Thoracic aorta (tissue), 2 donors: ENCODE measurements at places on chromosomes 16 and 17.

DNA sequence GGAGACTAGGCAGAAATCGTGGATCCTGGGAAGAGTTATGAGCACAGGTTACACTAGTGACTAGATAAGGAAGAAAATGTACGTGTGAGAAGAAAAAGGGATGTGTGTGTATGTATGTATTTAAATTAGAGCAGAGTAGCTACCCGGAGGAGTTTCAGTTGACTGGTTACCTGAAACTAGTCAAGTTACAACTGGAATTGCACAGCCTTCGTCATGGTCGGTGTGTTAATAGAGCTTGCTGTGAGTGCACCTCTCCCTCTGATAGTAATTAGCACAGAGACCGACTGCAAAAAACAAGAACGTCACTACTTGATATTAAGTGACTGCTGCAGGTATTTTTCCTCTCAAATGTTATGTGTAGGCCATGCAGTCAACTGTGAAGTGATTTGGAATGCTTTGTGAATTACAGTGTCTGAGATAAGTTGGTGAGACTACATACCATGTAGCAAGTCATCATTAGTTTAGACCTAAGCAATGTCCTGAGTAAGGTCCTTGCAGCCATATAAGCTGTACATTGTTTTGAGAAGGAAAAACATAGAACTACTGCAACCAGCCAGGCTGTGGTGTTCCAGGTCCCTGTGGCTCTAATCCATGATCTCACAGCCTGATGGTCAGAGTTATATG lies 95.7 kb downstream of the WNT3 start:
- no peak for DNase-seq

- no peak for DNase-seq
Measured at GRCh38 chr16:26129997-26130396, 438.2 kb downstream of the HS3ST4 start.

- DNase-seq = no peak
Measured at GRCh38 chr17:1959871-1960544, 65.1 kb downstream of the RTN4RL1 start.

GRCh38 chr16:2967211-2967631 lies 1.9 kb upstream of the PAQR4 start:
- no peak for DNase-seq

GRCh38 chr17:81833921-81834830 lies 674 bp downstream of the PPP1R27 start:
- DNase-seq = no peak

DNA sequence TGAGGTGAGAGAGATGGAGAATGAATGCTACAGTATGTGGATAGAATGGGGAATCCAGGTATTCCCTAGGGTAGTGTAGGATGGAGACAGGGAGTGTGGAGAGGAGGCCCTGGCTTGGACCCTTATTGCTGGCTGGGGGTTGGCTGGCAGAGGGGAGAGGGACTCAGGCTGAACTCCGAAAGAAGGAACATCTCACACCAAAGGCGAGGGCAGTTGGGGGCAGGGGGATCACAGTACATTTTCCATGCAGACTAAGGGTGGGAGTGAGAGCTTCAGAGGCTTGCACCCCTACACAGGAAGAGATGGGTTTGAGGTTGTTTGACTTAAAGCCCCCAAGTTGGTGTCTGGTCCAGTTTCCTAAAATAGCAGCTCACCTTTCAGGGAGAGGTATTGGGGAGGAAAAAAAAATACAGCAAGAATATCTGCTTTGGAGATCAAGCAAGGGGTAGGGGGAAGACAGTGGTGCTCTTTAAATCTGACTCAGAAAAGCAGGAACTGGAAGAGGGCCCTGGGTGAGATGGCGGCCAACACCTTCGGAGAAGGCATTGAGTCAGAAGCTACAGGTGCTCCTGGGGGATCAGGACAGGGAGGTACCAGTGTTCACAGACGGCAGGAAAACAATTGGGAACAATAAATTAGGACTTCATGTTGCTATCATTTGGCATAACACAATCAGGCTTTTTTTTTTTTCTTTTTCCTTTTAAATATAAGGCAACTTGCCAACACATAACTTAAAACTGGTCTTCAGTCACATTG lies 12.4 kb downstream of the TRAF4 start:
- DNase-seq = no peak

GRCh38 chr17:19877364-19877945 lies 9.7 kb upstream of the ULK2 start:
- no peak for DNase-seq

DNA sequence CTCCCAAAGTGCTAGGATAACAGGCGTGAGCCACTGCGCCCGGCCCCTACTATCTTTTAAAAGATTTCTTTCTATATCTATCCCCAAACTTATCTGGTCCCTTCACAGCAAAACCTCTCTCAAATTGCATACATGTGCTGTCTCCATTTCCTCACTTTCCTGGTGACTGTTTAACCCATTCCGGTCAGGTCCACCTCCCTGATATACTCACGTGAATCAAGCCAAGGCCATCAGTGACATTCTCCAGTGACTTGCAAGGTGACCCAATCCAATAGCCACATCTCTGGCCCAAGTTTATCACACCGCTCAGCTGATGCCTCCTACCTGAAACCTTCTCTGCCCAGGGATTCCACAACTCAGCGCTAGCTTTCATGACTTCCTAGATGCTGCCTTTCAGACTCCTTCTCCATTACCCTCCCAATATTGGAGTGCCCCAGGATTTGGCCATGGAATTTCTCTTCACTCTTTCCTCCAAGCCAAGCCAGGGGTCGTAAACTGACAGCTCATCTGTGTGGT lies 1.4 kb upstream of the CTCF start:
- DNase-seq = no peak

GRCh38 chr17:2237521-2237921 lies 66.1 kb downstream of the SMG6 start:
- no peak for DNase-seq

DNA sequence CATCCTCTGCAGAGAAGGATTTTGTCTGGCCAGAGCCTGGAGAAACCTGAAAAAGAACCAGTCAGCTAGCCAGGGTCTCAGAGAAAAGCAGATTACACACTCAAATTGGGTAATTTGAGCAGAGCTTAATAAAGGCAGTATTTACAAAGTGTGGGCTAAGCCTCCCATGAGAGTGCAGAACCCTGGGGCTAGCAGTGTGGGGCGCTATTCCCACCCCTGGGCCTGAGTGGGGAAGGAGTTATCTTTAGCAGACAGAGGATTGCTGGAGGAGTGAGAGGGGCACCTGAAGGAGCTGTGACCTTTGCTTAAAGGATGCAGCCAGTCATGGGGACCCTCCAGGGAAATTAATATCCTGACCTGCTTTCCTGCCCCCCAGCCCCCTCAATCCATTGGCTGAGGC lies 46.2 kb downstream of the SNX20 start:
- DNase-seq = no peak

- DNase-seq = no peak
Measured at GRCh38 chr16:19375561-19376158, 42.0 kb upstream of the TMC5 start.

DNA sequence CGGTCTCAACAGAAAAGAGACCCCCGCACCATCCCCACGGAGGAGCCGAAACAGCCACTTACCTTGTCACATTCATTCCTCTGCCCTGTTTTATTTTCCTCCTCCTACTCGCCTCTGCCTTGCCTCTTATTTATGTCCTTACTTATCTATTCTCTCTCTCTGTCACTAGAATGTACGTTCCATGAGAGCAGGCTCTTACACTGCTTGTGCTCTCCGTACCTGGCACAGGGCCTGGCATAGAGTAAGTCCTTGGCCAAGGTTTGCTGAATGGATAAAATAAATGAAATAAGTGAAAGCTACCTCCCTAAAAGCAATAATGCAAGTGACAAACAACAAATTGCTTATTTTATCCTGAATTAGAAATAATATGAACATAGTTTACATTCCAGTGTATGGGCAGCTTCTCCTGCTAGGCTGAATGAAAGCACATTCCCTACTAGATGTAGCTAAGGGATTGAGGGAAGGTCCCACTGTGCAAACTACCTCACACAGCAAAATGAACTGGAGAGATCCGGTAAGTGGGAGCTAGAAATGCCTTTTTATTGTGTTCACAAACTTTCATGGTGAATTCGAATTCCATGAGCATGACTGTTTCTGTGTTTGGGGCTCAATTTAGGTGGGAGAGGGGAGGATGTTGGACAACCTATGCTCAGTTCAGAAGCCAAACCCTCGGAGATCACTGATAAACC lies 173.1 kb downstream of the PARN start:
- no peak for DNase-seq

DNA sequence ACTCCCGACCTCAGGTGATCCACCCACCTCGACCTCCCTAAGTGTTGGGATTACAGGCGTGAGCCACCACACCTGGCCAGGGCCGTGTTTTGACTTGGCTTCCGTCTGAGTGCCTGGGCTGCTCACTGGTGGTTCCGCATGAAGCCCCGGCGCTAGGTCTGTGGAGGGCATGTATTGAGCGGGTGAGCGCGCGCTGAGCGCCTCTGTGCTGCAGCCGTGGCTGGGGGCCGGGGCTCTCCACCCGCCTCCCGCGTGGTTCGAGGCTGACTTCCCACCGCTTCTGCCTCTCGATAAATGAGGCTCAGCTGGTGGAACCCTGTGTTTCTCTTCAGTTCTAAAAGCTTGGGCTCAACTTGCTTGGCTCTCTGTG lies 38.9 kb upstream of the ATP2A3 start:
- no peak for DNase-seq

- no peak for DNase-seq
Measured at GRCh38 chr16:74661064-74661463, 5.6 kb downstream of the RFWD3 start.

GRCh38 chr17:48498164-48498850 lies 32.5 kb downstream of the HOXB1 start:
- DNase-seq = no peak

DNA sequence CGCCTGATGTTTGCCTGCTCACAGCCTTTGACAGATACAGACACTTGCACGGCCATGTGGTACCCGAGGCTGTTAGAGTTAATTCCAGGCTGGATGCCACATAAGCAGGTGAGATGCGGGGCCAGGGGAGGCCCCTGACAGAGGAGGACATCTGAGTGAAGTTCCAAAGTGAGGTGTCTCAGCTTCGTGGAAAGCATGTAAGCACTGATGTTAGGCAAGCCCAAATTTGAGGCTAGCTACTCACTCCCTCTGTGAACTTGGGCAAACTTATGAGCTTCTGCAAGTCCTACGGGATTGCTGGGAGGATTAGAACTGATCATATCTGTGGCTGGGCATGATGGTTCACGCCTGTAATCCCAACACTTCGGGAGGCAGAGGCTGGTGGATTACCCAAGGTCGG lies 39.3 kb upstream of the MARCHF10 start:
- DNase-seq = no peak

DNA sequence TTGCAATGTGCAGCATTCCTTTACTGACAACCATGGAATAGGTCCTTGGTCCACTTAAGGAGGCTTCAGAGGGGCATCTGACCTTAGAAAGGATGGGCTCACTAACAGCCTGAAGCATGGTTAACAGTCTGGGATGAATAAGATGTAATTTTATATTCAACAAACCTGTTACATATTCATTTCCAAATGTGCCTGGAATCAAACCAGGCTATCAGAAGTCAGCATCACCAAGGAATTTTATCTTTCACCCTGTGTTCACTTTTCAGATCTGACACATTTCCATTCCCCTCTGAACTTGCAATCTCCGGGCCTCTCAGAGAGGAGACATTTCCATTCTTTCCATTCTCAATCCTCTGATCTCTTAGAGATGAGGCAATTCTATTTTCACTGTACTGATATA lies 62.4 kb downstream of the SNX11 start:
- no peak for DNase-seq

GRCh38 chr17:79051306-79051705 lies 23.3 kb upstream of the ENGASE start:
- DNase-seq = no peak

DNA sequence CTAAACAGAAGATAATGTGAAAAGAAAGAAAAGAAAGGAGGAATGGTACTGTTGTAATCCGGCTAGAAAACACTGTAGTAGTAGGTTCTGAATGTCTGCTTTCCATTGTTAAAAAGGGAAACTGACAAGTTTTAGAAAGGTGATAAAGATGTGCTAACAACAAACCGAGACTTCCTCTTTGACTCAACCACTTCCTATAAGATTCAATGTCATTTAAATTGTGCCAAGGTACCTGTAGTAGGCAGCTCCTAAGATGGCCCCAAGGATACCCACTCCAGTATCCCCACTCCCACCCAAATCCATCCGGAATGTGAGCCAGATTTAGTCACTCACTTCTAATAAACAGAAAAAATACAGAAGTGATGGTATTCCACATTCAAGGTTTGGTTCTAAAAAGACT lies 31.2 kb downstream of the XYLT1 start:
- DNase-seq = no peak

- DNase-seq = no peak
Measured at GRCh38 chr17:31534223-31534888, 142.9 kb downstream of the RAB11FIP4 start.
